ENCODE measurements at places on chromosomes 1 and 21.
A peak's percentile ranks its signal among the peaks of the same experiment; 100 is the strongest.

GRCh38 chr1:14140831-14141401, 440.9 kb downstream of the PRDM2 start:
- DNase-seq: no peak

DNA sequence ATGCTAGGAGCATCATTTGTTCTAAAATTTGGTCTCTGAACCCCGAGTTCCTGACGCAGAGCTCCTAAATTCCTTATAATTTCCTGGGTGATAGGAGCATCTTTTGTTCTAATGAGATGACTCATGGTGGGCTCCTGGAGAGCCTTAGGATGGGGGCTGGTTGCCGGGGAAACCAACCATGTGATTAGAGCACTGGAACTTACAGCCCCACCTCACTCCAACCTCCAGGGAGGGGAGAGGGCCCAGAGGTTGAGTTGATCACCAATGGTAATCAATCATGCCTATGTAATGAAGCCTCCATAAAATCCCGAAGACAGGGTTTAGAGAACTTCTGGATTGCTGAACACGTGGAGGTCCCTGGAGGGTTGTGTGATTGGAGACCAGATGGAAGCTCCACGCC, 7.7 kb downstream of the SHISAL2A start:
- peak; percentile 30 for DNase-seq

DNA sequence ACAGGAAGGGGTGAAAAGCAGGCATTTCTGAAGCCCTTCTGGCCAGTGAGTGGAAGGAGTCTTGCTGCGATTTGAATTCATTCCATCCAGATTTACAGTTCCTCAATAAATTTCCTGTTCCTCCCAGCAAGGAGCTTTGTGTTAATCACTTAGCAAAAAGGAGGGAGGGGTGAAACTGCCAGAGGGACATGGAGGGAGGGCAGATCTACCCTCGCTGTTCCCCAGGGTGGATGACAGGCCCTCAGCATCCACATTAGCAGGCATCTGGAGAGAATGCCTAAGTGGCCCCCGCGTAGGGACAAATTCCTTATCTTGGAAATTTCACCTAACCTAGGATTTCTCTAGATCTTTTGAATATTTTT, 1.2 kb downstream of the ETV3 start:
- DNase-seq: peak; percentile 75

- DNase-seq: no peak
Observed at GRCh38 chr1:84768634-84769033, 78.4 kb upstream of the SSX2IP start.

GRCh38 chr1:173409613-173410012, 67.5 kb upstream of the PRDX6 start:
- DNase-seq: no peak
